Omental fat pad (tissue), 4 donors: ENCODE measurements at places on chromosomes 5 and 9. TPM values are rescaled to one million over a fixed set of nuclear protein-coding genes. Genes with fewer than 3 reads are reported as not detected.

The INVS gene
- total RNA-seq: 22.1 TPM

The F2RL1 gene
- total RNA-seq: 7.7 TPM

The CFAP90 gene
- total RNA-seq: not detected

The WDR38 gene
- total RNA-seq: not detected

The C5orf52 gene
- not detected for total RNA-seq

The GFI1B gene
- total RNA-seq: not detected

The CDC20B gene
- not detected for total RNA-seq

The IRX2 gene
- not detected for total RNA-seq

The SLC36A2 gene
- total RNA-seq: 0.47 TPM

The DCANP1 gene
- not detected for total RNA-seq

The PAEP gene
- total RNA-seq: not detected
